ENCODE measurements at places on chromosomes 7 and 10. TPM values are rescaled to one million over a fixed set of nuclear protein-coding genes. Genes with fewer than 3 reads are reported as not detected.

The MRC1 gene
- not detected for total RNA-seq

The PRPS1L1 gene
- total RNA-seq, result not detected

The IL15RA gene
- 2.7 TPM for total RNA-seq

The PAPSS2 gene
- 17.3 TPM for total RNA-seq
